Activated naive CD4-positive, alpha-beta T cell treated with anti-CD3 and anti-CD28 coated beads, Interleukin-2, amount 50 U/mL, for 72 hours (primary cell): ENCODE measurements at places on chromosomes 6 and 20.

DNA sequence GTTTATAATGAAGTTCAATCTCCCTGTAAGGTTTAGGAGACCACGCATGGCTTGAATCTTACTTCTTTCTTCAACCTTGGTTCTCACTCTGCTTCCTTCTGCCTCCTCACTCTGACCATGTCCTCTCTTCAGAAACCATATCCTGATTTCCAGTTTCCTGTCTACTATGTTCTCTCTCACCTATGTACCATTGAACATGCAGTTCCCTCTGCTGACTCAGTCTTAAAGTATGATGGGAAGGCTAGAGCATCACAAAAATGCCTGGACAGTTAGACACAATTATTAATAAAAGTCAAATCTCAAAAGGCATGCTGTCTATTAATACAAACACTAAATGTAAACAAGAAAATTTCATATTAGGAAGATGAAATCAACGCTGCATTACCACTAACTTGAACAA lies 151.6 kb downstream of the PRKN start:
- no peak for DNase-seq

DNA sequence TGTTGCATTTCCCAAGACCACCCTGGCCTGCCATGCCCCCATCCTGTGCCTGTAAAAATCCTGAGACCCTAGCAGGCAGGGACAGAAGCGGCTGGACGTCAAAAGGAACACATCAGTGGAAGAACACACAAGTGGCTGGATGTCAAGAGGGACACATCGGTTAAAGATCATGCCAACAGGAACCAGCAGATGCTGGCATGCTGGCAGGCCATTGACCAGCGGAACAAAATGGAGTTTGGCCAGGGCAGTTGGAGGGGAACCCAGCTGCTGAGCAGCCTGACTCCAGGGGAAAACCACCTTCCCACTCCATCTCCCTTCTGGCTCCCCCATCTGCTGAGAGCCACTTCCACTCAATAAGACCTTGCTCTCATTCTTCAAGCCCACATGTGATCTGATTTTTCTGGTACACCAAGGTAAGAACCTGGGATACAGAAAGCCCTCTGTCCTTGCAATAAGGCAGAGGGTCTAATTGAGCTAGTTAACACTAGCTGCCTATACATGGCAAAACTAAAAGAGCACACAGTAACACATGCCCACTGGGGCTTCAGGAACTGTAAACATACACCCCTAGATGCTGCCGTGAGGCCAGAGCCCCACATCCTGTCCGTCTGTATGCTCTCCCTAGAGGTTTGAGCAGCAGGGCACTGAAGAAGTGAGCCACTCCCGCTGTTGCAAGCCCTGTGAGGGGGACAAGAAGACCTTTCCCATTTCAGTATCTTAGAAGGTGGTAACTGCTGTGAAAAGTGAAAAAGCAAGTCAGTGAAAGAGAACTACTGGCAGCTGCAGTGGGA lies 4.2 kb upstream of the TSBP1 start:
- DNase-seq, result no peak

- DNase-seq, result no peak
Measured at GRCh38 chr6:32603888-32604287, 14.2 kb upstream of the HLA-DRB1 start.

DNA sequence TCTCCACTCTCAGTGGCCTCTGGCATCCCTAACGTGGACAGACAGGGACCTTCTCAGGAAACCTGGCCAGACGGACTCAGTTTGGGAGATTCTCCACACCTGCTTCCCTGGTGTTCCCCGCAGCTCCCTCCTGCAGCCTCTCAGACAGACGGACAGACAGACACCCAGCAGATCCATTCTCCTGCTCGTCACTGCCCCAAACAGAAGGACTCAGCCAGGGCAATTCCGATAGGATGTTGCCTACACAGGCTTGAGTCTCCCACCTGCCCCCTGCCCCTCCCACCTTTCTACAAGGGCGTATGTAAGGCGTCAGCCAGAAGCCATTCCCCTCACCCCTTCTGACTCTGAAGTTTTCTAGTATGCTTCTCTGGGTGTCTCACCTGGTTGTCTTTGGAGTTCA lies 428 bp downstream of the CCM2L start:
- no peak for DNase-seq

GRCh38 chr6:158322400-158322723 lies 10.1 kb downstream of the TULP4 start:
- no peak for DNase-seq
